GM12878 (cell line): ENCODE measurements at places on chromosomes 3 and 15. TPM values are rescaled to one million over a fixed set of nuclear protein-coding genes. Genes with fewer than 3 reads are reported as not detected.

The FRMD5 gene
- total RNA-seq: 0.64 and 0.77 TPM in 2 replicates

The PDZRN3 gene
- total RNA-seq: 0.13 and 0.19 TPM in 2 replicates

The BNC1 gene
- total RNA-seq: not detected in 2 replicates

The HESX1 gene
- 2.7 and 3.1 TPM in 2 replicates for total RNA-seq

The CHRD gene
- 0.32 TPM in 1 of 2 replicates, not detected in the other for total RNA-seq

The EOMES gene
- 5.5 and 6.1 TPM in 2 replicates for total RNA-seq

The FBXO40 gene
- total RNA-seq: not detected in 2 replicates

The GOLGA6A gene
- not detected in 2 replicates for total RNA-seq

The IGSF10 gene
- total RNA-seq: 0.03 and 0.05 TPM in 2 replicates

The SLC12A1 gene
- total RNA-seq: not detected in 2 replicates

The PRTG gene
- total RNA-seq: 0.03 TPM in 1 of 2 replicates, not detected in the other

The OR5K2 gene
- total RNA-seq: not detected in 2 replicates

The ARPIN gene
- not detected in 2 replicates for total RNA-seq

The RBP2 gene
- total RNA-seq: not detected in 2 replicates

The ZNF385D gene
- total RNA-seq: not detected in 2 replicates

The TEX55 gene
- not detected in 2 replicates for total RNA-seq

The HYAL1 gene
- 0.40 and 0.49 TPM in 2 replicates for total RNA-seq

The ITPKA gene
- total RNA-seq: 0.64 and 0.67 TPM in 2 replicates

The CATSPER2 gene
- total RNA-seq: 2.3 and 4.3 TPM in 2 replicates

The PP2D1 gene
- not detected in 2 replicates for total RNA-seq

The SNTN gene
- not detected in 2 replicates for total RNA-seq

The GOLGA8K gene
- not detected in 2 replicates for total RNA-seq

The CORO2B gene
- 0.05 and 0.27 TPM in 2 replicates for total RNA-seq

The AGBL1 gene
- total RNA-seq: not detected in 2 replicates

The SPESP1 gene
- total RNA-seq: not detected in 2 replicates

The GOLGA6L10 gene
- 1.1 and 1.6 TPM in 2 replicates for total RNA-seq

The DUOX1 gene
- total RNA-seq: 0.08 and 0.26 TPM in 2 replicates

The ABCF3 gene
- total RNA-seq: 56.1 and 61.8 TPM in 2 replicates

The PLSCR2 gene
- not detected in 2 replicates for total RNA-seq

The STAG1 gene
- 26.1 and 28.4 TPM in 2 replicates for total RNA-seq

The CLDN18 gene
- 0.26 and 0.32 TPM in 2 replicates for total RNA-seq

The BBS4 gene
- 9.1 and 9.4 TPM in 2 replicates for total RNA-seq

The NLGN1 gene
- total RNA-seq: not detected in 2 replicates

The ABTB1 gene
- total RNA-seq: 10.1 and 10.6 TPM in 2 replicates

The TLR9 gene
- total RNA-seq: 4.8 and 6.9 TPM in 2 replicates

The TUSC7 gene
- total RNA-seq: not detected in 2 replicates

The ECE2 gene
- not detected in 2 replicates for total RNA-seq

The PROS1 gene
- total RNA-seq: 0.08 and 0.10 TPM in 2 replicates

The TNIK gene
- 73.6 and 74.3 TPM in 2 replicates for total RNA-seq

The TIMP4 gene
- not detected in 2 replicates for total RNA-seq

The PRR20G gene
- total RNA-seq: not detected in 2 replicates

The BCL2A1 gene
- 183 and 212 TPM in 2 replicates for total RNA-seq

The GJD2 gene
- total RNA-seq: not detected in 2 replicates

The PIF1 gene
- total RNA-seq: 36.9 and 39.5 TPM in 2 replicates

The RTP4 gene
- 2.8 and 3.4 TPM in 2 replicates for total RNA-seq

The CEP63 gene
- total RNA-seq: 25.5 and 25.9 TPM in 2 replicates

The CHRFAM7A gene
- not detected in 2 replicates for total RNA-seq

The DIS3L gene
- 22.8 and 24.0 TPM in 2 replicates for total RNA-seq

The EFL1 gene
- total RNA-seq: 21.0 and 23.1 TPM in 2 replicates

The FANCD2OS gene
- total RNA-seq: not detected in 2 replicates

The RNU5B-1 gene
- 14.3 and 19.1 TPM in 2 replicates for total RNA-seq

The SYNPR gene
- total RNA-seq: not detected in 2 replicates

The FNDC3B gene
- 35.0 and 35.8 TPM in 2 replicates for total RNA-seq

The MFAP1 gene
- 35.8 and 37.0 TPM in 2 replicates for total RNA-seq
